ENCODE measurements at places on chromosomes 5 and 9.

DNA sequence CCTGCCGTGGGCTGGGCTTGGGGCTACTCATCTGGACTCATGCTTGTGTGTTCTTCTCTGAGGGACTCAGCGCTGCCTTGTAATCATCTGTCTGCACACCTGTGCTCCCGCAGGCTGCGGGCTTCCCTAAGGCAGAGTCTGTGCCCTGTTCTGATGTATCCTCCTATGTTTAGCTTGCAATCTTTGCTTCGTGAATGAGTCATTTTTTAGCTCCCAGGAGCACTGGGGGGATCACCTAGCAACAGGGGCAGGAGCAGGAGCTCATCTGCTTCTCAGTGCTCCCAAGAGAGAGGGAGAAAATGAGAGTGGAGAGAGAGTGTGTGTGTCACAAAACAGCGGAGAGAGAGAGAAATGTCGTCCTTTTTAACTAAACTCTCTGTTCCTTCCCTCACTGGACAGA, 202.4 kb upstream of the ZNF618 start:
- DNase-seq: peak; percentile 27

DNA sequence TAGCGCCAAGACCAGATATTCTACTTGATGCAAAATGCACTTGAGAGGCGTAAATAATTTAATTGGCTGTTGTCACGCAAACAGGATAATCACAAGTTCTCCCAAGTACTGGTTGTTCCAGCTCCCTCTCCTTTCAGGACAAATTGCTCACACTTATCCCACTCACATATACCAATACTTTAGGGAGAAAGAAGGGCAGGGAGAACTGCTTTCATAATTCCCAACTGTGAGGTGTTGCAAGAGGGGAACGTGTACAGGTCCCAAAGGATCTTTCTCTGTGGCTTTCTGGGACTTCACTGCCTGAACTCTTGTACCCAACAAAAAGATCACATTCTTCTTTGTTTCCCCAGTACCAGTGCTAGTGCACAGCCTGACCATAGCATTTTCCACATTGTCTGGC, 21.5 kb upstream of the TGFBI start:
- no peak for DNase-seq

DNA sequence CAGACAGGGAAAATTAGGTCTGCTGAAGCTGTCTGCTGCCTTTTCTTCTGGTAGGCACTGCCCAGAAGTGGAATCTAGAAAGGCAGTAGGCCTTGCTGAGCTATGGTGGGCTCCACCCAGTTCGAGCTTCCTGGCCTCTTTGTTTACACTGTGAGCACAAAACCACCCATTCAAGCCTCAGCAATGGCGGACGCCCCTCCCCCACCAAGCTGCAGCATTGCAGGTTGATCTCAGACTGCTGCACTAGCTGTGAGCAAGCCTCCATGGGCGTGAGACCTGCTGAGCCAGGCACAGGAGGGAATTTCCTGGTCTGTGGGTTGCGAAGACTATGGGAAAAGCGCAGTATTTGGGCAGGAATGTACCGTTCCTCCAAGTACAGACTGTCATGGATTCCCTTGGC, 18.5 kb downstream of the AGTPBP1 start:
- peak; percentile 31 for DNase-seq

DNA sequence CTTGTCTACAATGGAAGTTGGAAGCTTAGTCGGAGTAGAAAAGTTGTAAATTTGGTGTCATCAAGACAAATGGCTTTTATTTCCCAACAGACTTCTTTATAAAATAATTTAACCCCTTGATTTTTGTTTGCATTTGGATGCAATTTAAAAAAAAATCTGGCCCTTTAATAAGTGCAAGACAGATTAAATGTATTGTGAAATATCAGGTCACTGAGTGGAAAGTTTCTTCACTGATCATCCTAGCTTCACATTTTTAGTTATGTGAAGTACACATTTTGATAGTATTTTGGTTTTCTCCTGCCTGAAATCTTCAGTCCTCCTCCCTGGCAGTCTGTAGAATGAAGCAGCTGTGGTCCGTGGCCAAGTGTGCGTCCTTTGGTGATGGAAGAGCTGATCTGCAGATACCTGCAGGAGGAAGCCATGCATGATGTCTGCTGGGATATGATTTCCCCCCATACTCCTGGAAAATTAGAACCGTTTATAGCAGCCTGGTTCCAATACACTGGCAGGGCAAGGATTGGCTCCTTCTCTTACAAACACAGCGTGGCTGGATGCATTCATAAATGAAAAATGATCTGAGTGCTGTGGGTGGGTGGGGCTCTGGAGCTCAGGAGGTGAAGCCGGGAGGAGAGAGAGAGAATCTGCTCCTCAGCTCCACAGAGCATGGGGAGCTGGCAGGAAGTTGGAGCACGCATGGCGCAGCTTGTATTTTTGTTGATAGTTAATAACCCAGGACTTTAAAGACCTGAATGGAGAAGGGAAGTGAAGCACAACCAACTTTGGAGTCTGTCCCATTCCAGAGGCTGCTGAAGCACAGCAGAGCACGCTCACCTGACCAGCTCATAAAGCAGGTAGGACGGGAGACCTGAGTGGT, 238.4 kb downstream of the GOLPH3 start:
- DNase-seq: no peak

DNA sequence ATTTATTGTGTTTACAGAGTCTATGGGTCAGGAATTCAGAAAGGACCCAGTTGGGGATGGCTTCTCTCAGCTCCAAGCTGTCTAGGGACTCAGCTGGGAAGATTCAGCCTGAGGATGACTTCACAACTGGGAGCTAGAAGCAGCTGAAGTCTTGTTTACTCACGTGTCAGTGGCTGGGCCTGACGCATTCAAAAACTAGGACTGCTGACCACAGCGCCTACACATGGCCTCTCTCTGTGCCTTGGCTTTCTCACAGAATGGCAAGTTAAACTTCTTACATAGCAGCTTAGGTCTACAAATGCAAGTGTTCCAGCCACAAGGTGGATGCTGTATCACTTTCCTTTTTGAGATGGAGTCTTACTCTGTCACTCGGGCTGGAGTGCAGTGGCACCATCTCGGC, 16.3 kb upstream of the PPP2CA start:
- peak; percentile 63 for DNase-seq

All from Ammon's horn (tissue), 1 donor.